LoVo (cell line): ENCODE measurements at places on chromosomes 13 and 19.

- peak; percentile 31 for DNase-seq
Measured at GRCh38 chr13:89550938-89551337, 1796.5 kb upstream of the MIR17HG start.

GRCh38 chr13:50936679-50937078 is 27.1 kb downstream of the RNASEH2B start:
- no peak for DNase-seq

DNA sequence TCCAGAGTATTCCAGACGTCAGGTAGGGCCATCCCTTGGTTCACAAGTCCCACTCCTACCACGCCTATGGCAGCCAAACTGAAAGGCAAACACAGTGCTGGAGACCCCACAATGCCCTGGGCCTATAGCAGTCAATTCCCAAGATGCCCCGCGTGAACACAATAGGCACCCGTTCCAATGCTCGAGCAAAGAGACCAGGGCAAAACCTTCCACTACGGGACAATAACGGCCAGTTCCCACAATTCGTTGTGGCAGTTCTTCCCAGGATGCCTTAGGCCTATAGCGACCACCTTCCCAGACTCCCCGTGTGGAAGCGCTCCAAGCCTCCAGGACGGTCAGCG is 538 bp downstream of the ZNF428 start:
- DNase-seq: peak; percentile 49

- DNase-seq: no peak
Measured at GRCh38 chr13:74184283-74184682, 50.1 kb upstream of the KLF12 start.

GRCh38 chr13:98517576-98518310 is 59.2 kb downstream of the STK24 start:
- no peak for DNase-seq

DNA sequence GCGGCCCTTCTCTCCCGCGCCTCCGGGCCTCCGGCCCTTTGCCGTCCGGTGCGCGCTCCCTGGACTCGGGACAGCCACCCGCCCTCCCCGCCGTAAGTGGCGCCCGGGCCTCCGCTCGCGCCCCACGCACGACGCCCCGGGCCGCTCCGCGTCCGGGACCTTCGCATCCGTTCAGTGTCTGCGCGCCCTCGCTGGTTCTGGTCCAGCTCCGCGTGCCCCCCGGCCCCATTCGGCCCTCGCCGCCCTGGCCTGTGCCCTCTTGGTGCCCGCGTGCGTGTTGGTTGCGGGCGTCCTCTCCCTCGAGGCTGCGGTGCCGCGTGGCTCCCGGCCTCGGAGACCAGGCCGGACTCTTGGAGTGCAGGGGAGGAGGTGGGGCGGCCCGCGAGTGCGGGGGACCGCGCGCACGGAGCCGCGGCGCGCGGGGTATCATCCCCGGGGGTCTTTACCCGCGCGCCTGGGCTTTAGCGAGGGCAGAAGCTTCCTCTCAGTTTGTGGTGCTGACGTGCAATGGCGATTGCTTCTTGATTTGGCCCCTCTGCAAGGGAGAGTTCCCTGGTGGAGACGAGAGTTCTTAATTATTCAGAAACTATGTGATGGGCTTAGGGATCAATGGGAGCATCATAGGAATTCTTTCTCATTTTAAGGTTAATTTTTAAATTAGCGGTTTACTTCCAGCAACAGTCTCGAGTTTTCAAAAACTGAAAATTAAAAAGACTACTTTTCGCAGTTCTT is 757 bp downstream of the WASF3 start:
- DNase-seq: no peak

- no peak for DNase-seq
Measured at GRCh38 chr13:81116461-81117282, 775.7 kb upstream of the SPRY2 start.

DNA sequence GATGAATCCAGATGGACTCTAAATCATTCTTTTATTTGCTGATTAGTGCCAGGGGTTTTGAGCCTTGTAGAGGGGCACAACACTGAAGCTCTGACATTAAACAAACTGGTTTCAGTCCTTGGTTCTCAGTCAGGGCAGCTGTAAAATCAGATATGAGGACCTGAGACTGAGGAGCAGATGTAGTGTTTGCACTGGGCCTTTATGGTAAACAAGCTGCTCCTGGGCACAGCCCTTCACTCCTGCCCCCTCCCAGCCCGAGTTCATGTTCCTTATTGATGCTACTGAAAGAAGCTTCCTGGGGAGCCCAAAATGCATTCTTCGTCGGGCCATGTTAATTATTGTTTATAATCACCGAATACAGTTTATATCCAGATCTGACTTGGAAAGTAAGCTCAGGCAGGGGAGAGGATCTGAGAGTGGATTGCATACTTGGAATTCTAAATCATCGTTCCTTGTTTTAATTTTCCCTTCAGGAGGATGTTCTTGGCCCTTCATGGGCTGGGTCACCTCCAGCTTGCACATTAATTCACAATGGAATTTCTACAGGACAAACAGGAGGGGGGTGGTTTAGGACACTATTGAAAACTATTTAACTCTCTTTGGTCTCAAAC is 213.5 kb downstream of the FGF9 start:
- DNase-seq: no peak

GRCh38 chr13:72290962-72291681 is 424.1 kb upstream of the DACH1 start:
- DNase-seq: peak; percentile 41

DNA sequence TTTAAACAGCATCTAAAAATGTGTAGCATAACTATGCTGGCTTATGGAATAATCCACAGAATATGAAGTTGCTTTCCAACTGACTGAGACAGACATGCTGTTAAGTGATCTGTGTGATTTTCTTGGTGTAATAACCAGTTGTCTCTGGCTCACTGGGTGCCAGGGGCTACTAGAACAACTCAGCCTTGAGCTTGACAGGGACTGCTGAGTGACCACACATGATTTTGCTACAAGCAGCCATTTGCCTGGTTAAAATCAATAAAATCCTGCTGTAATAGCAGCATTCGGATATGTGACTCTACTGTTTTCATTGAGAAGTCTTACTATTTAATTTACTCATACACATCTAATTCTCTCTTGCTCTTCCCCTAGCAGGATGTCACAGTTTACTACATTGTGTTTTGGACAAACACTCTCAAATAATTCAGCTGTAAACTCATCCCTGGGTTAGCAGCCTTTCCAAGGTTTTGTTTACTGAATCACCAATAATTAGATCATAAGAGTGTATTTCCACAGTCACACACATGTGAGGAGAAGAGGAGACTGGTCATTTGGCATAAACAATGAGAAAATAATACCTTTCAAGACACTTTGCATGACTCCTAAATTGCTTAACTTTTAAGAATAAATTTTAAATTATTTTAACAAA is 426.2 kb downstream of the PCDH9 start:
- no peak for DNase-seq

DNA sequence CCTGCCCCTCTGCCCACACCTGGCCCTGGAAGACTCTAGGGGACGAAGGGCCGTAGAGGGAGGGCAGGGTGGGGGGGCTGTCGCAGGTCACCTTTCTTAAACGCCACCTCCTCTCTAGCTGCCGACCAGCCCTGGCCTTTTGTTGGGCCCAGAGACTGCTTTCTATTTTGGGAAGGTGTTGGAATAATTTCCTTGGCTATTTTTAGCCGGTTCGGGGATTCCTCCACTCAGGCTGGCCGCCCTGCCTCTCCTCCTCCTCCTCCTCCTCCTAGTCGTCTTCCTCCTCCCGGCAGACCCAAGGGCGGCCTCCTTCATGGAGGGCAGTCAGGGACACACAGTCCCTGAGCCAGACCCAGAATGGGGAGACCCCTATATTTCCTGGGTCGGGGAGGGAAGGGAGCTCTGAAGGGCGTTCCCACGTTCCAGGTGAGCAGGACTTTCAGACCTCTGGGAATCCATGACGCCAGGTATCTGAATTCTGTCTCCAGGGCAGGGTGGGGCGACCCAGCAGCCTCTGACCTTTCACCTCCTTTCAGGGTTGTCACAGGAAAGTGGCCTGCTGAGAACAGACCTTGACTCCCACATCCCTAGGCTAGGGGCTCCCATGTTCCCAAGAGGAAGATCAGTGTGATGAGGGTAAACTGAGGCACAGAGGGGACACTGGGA is 19.9 kb downstream of the GADD45B start:
- no peak for DNase-seq

DNA sequence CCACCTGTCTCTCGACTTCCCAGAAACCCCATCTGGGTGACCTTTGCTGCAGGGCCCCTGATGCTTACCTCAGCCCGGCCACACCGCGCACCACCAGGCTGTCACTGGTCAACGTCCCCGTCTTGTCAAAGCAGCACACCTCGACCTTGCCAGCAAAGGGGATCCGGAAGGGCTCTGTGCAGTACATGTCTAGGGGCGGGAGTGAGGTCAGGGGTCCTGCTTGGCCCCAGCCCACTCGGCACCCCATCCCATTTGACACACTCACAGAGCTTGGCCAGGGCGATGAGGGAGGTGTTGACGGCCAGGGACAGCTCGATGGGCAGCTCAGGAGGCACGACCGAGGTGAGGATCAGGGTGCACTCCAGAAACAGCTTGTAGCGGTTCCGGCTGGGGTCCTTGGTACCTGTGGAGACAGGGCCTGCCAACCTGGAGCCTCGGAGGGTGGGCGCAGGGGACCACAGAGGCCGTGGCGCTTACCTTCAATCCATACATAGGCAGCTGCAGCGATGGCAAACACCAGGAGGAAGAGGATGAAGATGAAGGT is 8.4 kb downstream of the ATP13A1 start:
- DNase-seq: no peak

GRCh38 chr19:679418-680286 is 3.5 kb downstream of the FSTL3 start:
- peak; percentile 48 for DNase-seq

- no peak for DNase-seq
Measured at GRCh38 chr19:6250024-6250615, 29.7 kb downstream of the MLLT1 start.

- DNase-seq: no peak
Measured at GRCh38 chr13:100633461-100633860, 41.1 kb downstream of the TMTC4 start.

GRCh38 chr13:106681536-106681935 is 113.6 kb upstream of the ARGLU1 start:
- no peak for DNase-seq

GRCh38 chr13:45851956-45852355 is 403 bp upstream of the SIAH3 start:
- DNase-seq: no peak

GRCh38 chr19:3975144-3975543 is 4.2 kb upstream of the DAPK3 start:
- no peak for DNase-seq

DNA sequence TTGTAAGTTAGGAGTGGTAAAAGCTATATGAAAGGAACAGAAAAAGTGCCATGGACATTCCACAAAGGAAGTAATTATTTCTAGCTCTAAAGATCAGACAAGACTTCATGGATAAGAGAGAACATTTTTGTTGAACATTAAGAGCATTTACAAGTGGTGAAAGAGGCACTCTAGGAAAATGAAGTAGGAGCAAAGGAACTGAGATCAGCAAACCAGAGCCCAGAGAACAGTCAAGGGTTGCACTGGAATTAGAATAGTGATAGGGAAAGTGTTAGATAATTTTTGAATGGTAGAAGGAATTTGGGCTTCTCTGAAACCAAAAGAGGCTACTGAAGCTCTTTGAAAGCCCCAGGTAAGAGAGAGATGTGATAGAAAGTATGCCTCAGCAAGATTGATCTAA is 94.1 kb downstream of the COG6 start:
- DNase-seq: no peak

DNA sequence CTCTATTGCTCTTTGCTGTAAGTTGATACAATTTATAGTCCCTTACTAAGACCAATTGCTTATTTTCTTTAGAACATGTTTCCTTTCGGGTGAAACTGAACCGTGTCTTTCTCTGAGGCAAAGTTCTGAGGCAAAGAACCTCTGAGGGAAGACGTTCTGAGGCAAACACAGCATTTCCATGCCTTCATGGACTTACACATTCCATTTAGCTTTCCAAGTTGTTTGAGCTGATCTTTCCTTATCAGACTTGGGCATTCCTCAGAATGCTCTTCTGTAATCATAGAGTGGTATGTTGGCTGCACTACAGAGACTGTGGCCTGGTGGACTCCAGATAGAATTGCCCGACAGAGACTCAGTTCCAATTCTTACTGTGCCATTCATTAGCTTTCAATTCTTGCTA is 579.1 kb downstream of the KCTD12 start:
- no peak for DNase-seq

GRCh38 chr19:15154002-15154612 is 46.7 kb downstream of the NOTCH3 start:
- no peak for DNase-seq

DNA sequence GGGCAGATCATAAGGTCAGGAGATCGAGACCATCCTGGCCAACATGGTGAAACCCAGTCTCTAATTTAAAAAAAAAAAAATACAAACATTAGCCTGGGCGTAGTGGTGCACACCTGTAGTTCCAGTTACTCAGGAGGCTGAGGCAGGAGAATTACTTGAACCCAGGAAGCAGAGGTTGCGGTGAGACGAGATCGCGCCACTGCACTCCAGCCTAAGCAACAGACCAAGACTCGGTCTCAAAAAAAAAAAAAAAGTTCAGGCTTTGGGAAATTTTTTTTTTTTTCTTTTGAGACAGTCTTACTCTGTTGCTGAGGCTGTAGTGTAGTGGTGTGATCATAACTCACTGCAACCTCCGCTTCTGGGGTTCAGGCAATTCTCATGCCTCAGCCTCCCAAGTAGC is 14.7 kb downstream of the LSM14A start:
- no peak for DNase-seq

DNA sequence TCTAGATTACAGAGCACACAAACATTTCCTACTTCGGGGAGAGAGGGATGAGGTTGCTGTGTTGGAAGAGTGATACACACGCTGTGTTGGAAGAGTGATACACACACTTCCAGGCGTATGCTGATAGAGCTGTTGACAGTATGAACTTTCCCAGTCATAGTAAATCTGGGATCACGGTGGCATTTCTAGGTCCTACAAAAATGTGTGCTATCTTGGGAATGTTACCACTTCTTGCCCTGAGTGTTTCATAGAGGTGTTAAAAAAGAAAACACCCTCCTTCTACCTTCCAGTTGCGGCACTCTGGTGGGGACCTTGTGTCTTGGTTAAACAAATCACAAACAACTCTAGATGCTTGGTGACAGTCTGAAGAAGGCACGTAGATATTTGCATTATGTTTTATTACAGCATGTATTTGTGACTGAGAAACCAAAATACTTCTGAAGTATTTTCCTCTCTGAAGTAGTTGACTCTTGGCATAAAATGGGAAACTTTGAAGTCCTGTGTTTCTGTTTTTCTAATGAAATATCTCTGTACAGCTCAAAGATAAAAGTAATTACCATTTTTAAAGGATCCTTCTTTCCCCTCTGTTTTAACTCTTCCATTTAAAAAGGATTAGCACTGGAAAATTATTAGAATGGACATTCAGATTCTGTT is 52.5 kb downstream of the ARHGAP35 start:
- DNase-seq: no peak
